ENCODE measurements at places on chromosomes 4 and X.
A peak's percentile ranks its signal among the peaks of the same experiment; 100 is the strongest.

GRCh38 chr4:42452823-42453222, 55.5 kb downstream of the SHISA3 start:
- no peak for DNase-seq

- DNase-seq, result no peak
These were observed 78.3 kb downstream of the SLC4A4 start for GRCh38 chr4:71417150-71417549.

GRCh38 chr4:28686618-28687017, 1826.0 kb downstream of the STIM2 start:
- DNase-seq, result no peak

GRCh38 chr4:55989766-55990165, 41.0 kb downstream of the CEP135 start:
- no peak for DNase-seq

DNA sequence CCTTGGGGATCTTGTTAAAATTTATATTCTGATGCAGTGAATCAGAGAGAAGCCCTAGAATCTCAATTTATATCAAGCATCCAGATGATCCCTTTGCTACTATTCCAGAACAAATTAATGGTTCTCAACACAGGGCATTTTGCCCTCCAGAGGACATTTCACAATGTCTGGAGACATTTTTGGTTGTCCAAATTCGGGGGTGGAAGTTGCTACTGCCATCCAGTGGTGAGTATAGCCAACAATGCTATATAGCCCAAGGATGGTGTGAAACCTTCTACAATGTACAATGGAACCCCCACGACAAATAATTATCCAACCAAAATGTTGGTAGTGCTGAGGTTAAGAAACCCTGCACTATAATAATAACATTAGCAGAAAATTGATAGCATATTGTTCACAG, 2440.0 kb downstream of the PCDH7 start:
- DNase-seq, result no peak

DNA sequence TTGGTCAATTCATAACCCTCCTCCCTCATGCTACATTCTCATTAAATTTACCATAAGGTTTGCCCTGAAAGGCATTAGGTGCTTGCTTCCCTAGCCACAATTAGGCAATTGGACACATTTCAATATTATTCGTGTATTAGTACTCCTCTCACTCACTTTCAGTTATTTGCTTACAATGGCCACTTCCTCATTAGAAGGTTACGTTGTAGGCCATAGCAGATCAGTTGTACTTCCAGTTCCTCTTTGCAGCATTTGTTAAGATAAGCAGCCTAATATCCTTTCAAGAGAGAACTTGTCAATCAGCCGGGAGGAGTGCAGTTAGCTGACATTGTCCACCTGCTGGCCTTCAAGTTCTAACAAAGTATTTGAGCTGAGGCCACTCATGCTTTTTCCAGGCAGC, 1017.2 kb downstream of the PCDH7 start:
- no peak for DNase-seq

DNA sequence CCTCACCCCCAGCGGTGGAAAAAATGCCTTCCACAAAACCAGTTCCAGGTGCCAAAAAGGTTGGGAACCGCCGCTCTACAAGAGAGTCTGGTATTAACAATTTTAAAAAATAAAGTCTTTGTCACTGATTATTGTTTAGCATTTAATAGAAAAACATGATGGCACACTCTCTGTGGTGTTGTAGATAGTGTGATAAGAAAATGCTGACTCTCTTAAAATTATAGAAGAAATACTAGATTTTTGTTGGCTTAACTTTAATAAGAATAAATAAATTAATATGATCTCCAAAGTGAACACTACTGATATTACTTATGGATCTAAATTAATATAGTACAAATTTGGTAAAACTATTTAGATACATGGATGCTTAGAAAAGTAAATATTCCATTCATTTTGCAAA, 943.5 kb downstream of the CCSER1 start:
- no peak for DNase-seq

DNA sequence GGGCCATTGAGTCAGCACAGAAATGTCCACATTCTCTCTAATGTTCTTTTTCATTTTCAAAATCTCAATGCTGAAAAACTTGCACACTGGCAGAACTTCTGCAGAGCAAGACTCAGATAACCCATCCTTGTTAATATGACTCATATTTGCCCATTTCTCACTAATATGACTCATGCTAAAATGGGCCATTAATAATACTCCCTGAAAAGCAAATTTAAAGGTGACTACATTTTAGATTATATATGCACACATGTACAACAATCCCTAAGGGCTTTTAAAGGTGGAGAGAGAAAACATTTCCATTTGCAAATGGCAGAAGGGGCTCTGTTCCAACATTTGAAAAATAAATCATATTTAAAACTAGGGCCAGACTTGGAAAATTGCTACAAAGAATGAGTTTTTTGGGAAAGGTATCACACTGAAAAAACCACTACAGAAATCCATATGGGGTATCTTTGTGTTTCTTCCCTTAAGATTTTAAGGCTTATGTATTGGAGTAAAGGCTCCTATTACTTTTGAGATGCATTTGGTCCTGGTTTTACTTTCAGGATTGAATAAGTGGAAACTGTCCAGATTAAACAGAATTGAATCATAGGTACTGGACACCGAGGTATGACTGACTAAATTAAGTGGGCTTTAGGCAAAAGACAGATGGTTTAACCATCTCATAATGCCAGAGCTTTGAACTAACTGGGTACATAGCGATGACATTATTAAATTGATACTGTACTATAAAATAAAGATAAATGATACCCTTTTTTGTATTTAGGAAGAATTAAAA, 30.0 kb downstream of the TLR2 start:
- DNase-seq, result no peak

- no peak for DNase-seq
These were observed 54.2 kb downstream of the C4orf50 start for GRCh38 chr4:5964030-5964429.

DNA sequence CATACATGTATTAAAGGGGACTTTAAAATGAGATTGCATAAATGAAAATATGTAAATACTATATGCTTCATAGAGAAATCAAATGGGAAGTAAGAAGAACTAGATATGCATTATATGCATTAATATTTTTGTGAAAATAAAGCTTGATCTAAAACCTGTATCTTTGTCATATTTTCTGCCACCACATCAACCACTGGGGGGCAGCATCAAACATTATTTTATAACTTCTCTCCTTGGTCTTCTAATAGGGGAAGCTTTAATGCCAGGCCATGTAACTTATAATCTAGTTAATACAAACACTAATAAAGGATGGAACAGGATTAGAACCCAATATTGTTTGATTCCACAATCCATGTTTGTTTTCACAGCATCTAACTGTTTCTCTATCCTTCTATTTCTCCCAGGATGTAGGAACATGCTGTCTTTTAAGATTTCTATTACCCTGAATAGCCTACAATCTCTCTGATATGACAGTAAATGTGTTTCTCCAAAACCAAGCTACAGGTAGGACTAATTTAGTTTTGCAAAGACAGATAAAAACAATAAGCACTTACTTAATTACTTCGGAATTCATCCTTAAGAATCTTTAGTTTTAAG, 10.0 kb downstream of the QRFPR start:
- peak; percentile 66 for DNase-seq

- DNase-seq, result no peak
These were observed 298.7 kb upstream of the ATOH1 start for GRCh38 chr4:93529692-93530372.

DNA sequence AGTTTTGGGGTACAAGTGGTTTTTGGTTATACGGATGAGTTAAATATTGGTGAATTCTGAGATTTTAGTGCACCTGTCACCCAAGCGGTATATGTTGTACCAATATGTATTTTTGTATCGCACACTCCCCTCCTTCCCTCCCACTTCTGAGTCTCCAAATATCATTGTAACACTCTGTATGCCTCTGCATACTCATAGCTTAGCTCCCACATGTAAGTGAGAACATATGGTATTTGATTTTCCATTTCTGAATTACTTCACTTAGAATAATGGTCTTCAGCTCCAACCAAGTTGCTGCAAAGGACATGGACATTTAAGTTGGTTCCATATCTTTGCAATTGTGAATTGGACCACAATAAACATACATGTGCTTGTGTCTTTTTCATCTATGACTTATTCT, 103.0 kb upstream of the ADAMTS3 start:
- no peak for DNase-seq

DNA sequence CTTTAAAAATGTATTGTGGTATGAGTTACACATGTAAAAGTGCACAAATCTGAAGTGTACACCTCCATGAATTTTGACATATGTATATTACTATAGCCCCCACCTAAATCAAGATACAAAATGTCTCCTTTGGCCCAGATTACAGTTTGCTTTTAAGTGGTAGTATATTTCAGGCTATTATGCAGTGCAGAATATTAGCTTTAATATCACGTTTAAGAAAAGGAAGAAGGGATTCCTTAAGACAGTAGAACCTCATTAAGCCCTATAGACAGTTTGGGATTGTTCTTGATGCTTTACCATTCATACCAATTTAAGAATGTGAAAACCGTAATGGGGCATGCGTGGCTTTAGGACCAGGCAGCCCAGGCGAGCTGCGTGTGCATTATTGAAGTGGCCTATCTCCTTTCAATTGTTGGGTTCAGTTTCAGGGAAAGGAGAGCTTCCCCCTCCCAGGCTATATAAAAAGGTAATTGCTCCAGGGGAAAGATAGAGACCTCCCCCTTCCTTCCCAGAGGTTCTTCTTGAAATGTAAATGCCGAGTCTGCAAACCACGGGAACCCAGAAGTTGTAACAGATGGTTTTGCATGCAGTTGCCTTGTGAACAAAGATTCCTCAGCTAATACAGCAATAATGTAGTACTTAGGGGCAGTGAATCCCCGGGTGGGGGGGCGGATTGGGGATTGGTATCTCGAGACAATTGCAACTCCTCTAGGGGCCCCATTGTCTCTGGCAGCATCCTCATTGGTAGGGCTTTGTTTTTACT, 106.1 kb downstream of the UCHL1 start:
- DNase-seq, result no peak

DNA sequence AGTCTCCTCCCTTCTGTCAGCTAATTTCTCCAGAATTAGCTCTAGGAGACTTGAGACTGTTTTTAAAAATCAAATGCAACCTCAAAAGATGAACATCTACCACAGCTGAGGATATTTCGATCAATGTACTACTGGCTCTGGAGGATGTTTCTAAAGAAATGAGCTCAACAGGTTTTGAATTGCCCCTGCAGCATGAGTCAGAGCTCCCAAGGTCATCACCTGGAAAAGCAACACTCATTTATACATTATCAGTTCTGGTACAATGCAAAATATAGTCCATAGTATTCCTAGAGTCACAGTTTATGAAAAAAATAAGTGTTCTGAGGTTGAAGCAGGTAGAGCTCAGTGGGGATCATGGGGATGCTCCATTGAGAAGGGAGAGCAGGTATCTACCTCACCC, 50.8 kb upstream of the MCF2 start:
- DNase-seq, result no peak

Data from common myeloid progenitor, CD34-positive (primary cell).